ENCODE measurements at places on chromosomes 5 and 9.
A peak's percentile ranks its signal among the peaks of the same experiment; 100 is the strongest.

DNA sequence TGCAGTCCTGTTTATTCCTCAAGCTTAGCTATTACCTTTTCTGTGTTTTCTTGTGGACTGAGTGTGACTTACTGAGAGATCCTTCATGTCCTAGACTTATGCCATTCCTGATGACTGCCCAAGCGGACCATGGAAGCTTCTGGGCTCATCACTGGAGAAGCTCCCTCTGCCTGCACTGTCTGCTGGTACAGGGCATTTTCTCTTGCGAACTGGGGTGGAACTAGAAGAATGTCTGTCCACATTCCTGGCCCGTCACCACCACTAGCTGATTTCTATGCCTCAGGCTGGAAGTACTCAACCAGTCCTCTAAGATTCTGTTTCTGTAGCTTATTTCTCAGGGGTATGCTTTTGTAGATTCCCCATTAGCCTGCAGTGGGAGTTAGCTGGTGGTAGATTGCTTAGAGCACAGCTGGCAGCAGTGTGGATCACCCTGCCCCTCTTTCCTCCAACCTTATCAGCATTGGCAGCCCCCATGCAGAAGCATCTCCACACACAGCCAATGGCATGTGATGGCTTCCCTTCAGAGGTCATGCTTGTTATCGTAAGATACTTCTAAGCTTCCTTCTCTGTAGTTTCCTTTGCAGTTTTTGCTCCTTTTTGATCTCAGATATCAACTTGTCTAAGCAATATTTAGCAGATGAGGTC is 12.4 kb downstream of the SLC36A1 start:
- no peak for DNase-seq

DNA sequence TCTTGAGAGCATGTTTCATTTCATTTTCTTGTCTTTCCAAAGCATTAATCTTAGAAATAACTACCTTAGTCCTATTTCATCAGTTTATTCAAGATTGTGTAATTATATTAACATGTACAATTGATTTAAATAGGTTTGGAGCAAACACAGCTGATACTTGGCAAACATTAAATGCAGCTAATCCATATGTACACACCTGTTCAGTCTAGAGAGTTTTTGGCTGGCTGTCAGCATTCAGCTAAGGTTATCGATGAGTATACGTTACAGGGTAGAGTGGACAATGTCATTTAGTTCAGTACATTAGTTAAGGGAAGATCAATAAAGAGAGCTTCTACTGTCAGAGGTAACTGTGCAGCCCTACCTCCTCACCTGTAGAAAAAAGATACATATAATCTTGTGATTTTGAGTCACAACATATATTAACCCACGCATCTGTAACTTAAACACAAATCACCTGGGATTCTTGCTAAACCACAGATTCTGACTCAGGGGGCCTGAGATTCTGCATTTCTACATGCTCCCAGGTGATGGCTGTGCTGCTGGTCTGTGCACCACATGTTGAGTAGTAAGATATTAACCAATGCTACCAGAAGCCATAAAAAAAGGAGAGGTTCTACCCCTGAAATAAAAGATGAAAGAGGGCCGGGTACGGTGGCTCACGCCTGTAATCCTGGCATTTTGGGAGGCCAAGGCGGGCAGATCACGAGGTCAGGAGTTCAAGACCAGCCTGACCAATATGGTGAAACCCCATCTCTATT is 34.1 kb upstream of the PCA3 start:
- DNase-seq, result peak; percentile 37

DNA sequence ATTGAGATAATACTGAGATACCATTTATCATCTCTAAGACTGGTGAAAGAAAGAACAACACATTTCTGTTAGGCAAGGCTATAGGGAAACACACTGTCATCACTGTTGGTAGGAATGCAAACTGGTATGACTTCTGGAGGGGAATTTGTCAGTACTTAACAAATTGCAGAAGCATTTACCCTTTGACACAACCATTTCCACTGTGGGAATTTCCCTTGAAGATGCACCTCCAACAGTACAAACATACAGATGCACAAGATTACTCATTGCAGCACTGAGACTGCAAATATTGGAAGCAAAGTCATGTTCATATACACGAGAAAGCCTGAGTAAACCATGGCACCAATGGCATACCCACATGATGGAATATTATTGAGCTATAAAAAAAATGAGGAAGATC is 17.6 kb downstream of the GM2A start:
- no peak for DNase-seq

DNA sequence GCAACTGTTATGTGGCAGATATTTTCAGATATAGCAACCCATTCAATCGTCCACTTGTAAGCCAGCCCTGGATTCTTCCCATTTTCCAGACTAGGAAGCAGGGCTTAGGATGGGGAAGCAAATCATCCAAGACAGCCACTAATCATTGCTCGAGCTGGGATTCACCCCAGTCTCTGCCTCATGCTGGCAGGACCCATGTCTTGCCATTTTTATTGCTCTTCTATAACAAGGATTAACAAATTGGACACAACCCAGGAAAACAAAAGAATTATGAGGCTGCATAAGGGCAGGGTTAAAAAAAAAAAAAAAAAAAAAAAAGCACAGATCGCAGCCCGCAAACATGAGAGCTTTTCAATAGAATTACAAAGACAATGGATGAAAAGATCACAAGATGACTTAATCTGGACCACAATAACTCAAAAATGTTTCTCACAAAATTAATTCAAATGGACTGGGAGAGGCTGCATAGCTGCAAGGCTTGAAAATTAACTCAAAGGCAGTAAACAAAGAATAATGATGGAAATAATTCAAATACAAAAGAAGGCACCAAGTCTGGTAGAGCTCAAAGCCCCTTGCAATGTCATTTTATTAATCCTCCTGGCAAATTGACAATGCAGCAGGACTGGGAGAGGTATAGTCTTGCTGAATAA is 40.7 kb downstream of the ASTN2 start:
- no peak for DNase-seq

GRCh38 chr9:36142510-36143244 is 6.1 kb downstream of the GLIPR2 start:
- no peak for DNase-seq

GRCh38 chr5:10310066-10310779 is 2.5 kb upstream of the CMBL start:
- DNase-seq, result no peak

GRCh38 chr9:134266418-134266817 is 59.8 kb upstream of the RXRA start:
- no peak for DNase-seq

DNA sequence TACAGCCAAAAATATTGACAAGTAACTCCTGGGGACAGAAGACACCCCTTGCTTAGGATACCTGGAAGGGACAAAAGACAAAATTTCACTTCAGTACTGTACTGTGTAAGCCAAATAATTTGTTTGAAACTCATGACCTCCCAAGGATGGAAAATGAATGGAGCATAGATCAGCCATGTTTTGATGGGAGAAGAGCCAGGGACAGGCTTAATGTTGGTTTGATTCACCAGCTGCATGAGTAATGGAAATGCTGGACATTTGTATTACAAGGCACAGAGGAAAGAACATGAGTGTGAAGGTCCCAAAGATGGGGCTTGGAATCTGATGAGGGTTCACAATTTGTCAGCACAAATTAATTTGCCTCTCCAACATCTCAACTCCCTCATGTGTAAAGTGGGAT is 122.8 kb downstream of the ENC1 start:
- DNase-seq, result no peak

GRCh38 chr9:100662122-100662521 is 84.2 kb downstream of the CAVIN4 start:
- DNase-seq, result no peak

DNA sequence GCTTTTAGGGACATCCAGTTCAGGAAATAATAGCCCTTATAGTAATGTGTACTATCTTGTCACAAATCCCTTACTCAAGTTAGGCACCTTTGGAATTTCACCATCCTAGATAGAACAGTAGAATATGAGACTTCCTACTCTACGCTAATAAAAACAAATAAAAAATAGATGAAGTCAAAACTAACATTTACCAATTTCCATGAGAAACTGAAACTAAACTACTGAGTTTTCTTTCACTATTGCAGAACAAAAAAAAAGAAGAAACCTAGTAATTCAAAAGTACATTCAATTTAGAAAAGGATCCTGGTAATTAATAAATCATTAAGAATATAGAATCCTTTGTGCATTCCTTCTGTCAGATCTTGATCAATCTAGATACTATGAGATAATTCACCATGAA is 14.0 kb downstream of the STARD4 start:
- no peak for DNase-seq

GRCh38 chr5:119322948-119323537 is 32.8 kb upstream of the TNFAIP8 start:
- no peak for DNase-seq

DNA sequence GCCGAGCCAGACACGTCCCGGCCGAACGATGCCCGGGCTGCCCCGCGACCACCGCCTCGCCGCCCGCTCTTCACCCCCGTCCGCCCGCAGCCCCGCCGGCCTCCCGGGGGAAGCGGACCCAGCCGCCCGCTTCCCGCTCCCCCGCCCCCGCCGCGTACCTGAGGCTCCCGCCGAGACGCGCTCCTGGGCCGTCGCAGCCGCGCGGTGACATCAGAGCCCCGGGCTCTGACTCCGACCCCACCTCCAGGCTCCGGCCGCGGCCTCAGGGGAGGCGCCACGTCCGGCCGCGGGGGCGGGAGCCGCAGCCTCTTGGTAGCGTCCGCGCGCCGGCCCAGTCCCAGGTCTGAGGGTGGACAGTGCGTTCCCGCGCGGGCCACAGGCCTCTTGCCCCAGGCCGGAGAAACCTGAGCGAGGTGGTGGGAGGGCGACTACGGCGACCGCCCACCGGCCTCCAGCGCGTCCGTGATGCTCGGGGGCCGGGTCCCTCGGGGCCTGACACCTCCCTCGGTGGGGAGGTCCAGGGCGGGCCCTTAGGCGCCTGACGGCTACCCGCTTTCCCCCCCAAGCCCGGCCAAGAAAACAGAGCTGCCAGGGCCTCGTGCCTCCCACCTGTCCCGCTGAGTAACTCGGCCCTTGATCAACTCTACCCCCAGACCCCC is at the start of gene SHROOM1:
TSS of gene SHROOM1 (minus strand) at position 212 of the 659 bp plus-strand sequence. CDS start 4,507 bp downstream, outside the sequence.
- DNase-seq, result no peak

GRCh38 chr5:43437062-43437660 is 25.0 kb upstream of the CCL28 start:
- DNase-seq, result no peak

- no peak for DNase-seq
Measured at GRCh38 chr9:104177676-104178075, 83.6 kb downstream of the SMC2 start.

- no peak for DNase-seq
Measured at GRCh38 chr9:97997330-97998276, 14.5 kb downstream of the ANP32B start.

GRCh38 chr5:158917731-158918130 is 182.0 kb downstream of the EBF1 start:
- no peak for DNase-seq

DNA sequence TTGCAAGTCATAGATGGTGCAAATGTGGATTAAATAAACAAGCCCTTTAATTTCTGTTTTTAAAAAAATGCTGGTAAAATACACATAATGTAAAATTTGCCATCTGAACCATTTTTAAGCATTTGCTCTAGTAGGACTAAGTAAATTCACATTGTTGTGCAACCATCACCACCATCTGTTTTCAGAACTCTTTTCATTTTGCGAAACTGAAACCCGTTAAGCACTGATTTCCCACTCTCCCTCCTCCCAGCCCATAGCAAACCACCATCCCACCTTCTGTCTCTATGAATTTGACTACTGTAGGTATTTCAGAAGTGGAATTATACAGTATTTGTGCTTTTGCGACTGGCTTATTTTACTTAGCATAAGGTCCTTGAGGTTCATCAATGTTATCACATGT is 103.3 kb upstream of the CNTLN start:
- no peak for DNase-seq

DNA sequence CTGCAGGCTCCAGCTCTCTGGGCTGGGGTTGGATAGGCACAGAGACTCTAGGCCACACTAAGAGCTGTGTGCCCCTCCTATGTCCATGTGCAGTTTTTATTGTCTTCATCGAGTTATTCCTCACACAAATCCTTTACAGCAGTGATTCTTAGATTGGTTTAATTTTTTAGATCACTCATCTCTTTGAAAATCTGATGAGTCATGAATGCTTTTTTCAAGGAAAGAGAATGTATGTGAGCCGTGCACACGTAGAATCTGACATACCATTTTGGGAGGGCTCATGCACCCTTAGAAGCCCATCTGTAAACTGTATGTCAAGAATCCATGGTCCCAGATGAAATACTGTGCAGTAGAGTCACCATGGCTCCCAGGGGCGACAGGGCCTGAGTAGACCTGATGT is 100.7 kb upstream of the S1PR3 start:
- no peak for DNase-seq

- no peak for DNase-seq
Measured at GRCh38 chr5:44807269-44807668, 1.5 kb upstream of the MRPS30 start.

- DNase-seq, result no peak
Measured at GRCh38 chr5:111168608-111169007, 55.6 kb upstream of the CAMK4 start.

GRCh38 chr9:73151653-73152542 is at the start of gene ANXA1:
Gene ANXA1, plus strand, starts transcription at chr9:73151865. Its CDS starts 6,671 bp downstream, at chr9:73158536.
- DNase-seq, result no peak

GRCh38 chr5:601771-602465 is 10.2 kb upstream of the CEP72 start:
- DNase-seq, result no peak

DNA sequence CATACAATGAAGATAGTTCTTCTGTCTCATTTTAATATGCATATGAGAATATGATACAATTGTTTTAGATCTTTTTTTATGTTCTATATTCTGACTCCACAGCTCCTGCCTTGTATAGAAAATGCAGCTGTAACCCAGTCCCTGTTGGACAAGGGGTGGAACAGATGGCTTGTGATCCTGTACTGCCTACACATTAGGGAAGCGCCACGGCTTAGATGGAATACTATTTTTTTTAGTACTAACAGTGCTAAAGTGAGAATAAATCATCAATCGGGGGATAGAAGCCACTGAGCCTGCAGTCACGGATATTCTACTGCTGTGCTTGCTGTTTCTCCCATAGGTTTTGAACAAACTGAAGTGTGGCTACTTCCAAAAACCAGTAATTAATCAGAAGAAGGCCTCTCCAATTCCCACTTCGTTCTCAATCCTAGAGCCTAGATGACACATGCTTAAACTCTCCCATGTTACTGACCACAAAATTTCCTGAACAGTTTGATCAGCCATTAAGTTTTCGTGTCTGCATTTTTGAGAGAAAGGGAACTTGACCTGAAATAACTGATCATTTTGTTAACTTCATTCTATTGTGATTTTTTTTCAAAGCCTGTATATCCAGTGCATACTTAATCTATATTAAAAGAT is 150.3 kb downstream of the CDH18 start:
- DNase-seq, result no peak
